Activated naive CD8-positive, alpha-beta T cell treated with anti-CD3 and anti-CD28 coated beads, Interleukin-2, amount 50 U/mL, for 16 hours (primary cell): ENCODE measurements at places on chromosomes 13 and 19.

GRCh38 chr13:22090106-22090505 lies 419.2 kb downstream of the FGF9 start:
- no peak for DNase-seq

GRCh38 chr19:38318660-38319059 lies 985 bp upstream of the KCNK6 start:
- DNase-seq = no peak

DNA sequence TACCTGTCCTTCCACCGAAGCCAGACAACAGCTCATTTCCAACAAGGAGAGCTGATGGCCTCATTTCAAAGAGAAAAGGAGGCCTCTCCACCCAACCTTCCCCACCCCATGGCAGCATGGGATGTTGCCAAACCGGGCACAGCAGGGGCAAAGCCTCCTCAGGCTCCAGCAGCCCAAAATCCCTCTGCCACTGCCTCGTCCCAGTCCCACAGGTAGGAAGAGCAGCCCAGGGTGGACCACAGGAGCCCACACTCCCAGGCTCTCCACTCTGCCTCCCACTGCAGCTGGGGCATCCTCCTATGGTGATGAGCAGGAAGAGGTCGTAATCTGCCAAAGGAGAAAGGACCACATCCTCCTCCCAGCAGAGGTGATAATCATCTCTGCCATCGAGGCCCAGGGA lies 50.9 kb downstream of the PEPD start:
- no peak for DNase-seq

DNA sequence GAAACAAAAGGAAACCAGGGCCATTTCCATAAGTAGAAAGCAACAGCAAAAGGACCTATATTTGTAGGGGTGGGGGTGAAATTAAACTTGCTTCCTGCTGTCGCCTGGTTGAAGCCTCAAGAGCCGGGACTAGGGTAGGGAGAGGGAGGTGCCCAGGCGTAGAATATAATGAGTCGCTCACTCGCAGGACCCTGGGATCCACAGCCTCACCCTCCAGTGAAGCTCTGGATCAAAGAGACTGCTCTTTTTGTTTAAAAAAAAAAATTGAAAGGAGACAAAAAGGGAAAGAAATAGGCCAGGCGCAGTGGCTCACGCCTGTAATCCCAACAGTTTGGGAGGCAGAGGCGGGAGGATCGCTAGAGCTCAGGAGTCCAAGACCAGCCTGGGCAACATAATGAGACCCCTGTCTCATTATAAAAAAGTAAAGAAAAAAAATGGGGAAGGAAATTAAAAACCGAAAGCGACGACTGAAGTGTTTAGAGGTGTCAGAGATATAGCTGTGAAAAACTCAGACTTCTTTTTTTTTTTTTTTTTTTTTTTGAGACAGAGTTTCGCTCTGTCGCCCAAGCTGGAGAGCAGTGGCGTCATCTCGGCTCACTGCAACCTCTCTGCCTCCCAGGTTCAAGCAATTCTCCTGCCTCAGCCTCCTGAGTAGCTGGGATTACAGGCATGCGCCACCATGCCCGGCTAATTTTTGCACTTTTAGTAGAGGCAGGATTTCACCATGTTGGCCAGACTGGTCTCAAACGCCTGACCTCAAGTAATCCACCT lies 10.9 kb upstream of the ADGRE5 start:
- no peak for DNase-seq

GRCh38 chr13:110126391-110126961 lies 180.5 kb downstream of the COL4A1 start:
- no peak for DNase-seq

DNA sequence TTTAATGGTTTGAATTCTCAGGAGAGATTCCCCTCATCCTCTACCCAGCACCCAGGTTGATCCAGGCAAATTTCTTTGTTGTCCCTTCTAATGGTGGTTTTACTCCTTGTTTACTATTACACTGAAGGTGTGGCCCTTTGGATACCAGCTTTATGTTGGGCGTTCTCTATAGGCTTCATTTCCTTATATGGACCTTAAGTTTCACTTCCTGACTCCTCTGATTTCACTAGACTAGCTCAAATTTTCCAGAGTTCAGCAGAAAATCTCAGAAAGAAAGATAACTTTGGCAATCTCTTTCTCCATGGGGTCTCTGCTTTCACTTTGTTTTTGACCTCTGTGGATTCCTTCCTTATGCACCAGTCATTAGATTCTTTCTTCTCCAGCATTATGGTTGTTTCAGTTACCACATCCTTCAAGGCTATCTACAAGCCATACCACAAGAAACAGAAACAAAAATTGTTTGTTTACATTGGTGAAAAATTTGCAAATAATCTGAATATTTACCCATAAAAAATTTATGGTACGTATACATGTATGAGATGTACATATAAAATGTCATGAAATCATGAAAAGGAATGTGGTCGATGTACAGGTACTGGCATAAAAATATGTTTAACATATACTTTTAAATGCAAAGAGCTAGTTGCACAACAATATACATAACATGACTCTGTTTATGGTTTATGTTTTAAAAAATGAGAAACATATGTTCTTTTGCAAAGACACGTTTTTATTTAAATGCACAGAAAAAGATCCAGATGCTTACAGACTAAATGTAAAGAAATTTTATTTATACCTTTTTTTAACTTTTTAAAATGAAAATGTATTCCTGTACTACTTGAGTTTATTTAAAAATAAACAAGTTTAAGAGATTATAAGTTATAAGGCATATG lies 212.6 kb downstream of the LACC1 start:
- no peak for DNase-seq

DNA sequence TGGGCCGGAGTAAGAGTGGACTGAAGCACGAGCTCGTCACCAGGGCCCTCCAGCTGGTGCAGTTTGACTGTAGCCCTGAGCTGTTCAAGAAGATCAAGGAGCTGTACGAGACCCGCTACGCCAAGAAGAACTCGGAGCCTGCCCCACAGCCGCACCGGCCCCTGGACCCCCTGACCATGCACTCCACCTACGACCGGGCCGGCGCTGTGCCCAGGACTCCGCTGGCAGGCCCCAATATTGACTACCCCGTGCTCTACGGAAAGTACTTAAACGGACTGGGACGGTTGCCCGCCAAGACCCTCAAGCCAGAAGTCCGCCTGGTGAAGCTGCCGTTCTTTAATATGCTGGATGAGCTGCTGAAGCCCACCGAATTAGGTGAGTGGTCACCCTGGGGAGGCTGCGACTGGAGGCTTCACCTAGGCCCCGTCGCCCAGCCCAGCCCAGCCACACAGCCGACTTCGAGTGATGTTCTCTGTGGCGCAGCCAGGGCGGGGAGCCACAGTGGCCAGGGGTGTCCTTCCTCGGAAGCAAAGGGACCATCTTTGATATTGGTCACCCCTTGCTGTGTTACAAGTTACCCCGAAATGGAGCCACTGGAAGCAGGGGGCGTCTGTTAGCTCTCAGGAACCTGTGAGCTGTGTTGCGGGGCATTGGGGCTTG lies 5.6 kb downstream of the PIAS4 start:
- no peak for DNase-seq

- no peak for DNase-seq
Measured at GRCh38 chr19:3374369-3375112, 8.2 kb downstream of the NFIC start.

DNA sequence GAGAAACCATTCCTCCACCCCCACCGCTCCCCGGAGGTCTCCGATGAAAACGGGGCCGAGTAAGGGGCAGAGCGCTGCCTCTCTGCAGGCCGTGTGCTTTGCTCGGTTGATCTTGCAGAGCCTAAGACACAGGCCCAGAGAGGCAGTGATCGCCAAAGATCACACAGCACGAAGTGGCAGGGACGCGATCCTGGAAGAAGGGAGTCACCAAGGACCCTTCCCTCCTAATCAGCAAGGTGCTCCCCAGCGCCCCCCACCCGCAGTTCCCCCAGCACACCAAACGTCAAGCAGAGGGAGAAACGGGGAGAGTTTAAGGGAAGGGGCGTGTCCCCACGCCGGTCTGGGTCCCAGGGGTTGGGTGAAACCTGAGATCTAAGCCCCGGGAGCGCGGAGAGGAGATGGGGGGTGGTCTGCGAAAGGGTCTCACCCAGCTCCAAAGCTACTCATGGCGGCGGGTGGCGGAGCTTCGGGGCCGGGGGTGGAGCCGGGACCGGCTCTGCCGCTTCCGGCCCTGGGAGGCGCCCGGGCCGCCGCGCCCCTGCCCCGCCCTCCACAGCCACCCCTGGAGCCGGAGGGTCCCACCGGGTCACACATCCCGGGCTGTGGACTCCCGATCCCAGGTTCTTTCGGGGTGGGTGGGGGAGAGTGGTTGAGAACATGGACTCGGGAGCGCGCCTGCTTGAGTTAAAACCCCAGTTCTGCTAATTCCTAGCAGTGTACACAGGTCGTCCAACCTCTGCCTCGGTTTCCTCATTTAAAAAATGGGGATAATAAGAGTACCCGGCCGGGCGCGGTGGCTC lies at the start of gene EML2:
TSS of gene EML2 (minus strand) at position 468 of the 800 bp plus-strand sequence. CDS start at position 447, 21 bp downstream.
- DNase-seq = no peak

DNA sequence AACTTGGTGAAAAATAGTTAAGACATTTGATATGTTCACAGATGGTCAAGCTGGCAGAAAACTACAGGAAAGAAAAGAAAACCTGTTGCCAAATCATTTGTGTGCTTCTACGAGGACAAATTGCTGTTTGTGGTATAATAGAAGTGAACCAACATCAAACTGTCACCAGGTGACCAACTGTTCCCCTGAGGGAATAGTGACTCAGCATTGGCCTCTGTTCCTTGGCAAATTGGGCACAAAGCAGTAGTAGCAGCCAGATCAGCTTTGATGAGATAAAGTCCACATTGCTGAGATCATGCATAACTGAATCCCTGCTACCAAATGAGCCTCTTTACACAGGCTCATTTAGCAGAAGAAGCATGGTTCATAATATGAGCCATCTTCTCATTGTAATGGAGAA lies 103.5 kb downstream of the POSTN start:
- no peak for DNase-seq

GRCh38 chr19:16025108-16026101 lies 50.9 kb upstream of the TPM4 start:
- no peak for DNase-seq

DNA sequence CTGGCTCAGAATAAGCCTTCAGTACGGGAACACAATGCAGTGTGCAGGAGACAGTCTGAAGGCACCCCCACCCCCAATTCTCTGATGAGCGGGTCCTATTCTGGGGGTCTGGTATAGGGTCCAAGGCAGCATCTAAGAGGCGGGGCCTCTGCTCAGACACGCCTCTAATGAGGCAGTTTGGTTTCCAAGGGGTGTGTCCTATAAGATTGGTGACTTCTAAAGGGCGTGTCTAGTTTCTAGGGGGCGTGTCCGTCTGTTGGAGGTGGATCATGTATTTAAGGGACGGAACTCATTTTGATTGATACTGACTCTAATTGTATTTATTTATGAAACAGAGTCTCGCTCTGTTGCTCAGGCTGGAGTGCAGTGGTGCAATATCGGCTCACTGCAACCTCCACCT lies 8.7 kb downstream of the FIZ1 start:
- DNase-seq = no peak

GRCh38 chr19:14542711-14543328 lies 13.4 kb downstream of the TECR start:
- DNase-seq = no peak

- DNase-seq = no peak
Measured at GRCh38 chr19:49155820-49156346, 687 bp upstream of the HRC start.

GRCh38 chr13:76226941-76227340 lies 590.8 kb downstream of the LMO7 start:
- DNase-seq = no peak

DNA sequence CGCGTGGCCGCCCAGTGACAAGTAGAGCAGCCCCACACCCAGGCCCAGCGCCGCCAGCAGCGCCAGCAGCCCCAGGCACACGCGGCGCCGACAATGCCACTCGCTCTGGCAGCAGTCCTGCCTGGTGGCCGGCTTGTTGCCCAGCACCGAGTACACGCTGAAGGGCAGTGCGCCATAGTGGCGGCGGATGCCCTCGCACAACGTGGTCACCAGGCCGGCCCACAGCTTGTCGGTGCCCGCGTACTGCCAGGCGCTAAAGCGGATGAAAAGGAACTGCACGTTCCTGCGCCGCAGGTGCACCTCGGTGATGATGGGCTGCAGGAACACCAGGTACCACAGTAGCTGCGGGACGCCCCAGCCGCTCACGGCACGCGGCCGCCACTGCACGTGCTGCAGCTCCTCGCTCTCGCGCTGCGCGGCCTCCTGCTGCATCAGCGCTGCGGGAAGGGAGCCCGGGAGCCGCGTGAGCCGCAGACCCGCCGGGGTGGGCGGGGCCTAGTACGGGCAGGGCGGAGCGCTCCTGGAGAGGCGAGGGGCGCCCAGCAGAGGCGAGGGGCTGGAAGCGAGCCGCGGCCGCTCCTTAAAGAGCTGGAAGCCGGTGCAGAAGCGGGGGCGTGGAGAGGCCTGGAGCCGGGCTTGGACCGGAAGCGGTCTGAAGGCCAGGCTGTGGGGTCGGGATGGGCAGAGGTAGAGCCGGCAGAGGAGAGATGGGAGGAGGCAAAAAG lies 7.3 kb downstream of the NKPD1 start:
- no peak for DNase-seq

GRCh38 chr19:19224150-19224851 lies 12.5 kb downstream of the NCAN start:
- DNase-seq = no peak
